ENCODE measurements at places on chromosomes 1 and 21.

GRCh38 chr1:246592695-246593094 is 26.4 kb downstream of the CNST start:
- no peak for DNase-seq

DNA sequence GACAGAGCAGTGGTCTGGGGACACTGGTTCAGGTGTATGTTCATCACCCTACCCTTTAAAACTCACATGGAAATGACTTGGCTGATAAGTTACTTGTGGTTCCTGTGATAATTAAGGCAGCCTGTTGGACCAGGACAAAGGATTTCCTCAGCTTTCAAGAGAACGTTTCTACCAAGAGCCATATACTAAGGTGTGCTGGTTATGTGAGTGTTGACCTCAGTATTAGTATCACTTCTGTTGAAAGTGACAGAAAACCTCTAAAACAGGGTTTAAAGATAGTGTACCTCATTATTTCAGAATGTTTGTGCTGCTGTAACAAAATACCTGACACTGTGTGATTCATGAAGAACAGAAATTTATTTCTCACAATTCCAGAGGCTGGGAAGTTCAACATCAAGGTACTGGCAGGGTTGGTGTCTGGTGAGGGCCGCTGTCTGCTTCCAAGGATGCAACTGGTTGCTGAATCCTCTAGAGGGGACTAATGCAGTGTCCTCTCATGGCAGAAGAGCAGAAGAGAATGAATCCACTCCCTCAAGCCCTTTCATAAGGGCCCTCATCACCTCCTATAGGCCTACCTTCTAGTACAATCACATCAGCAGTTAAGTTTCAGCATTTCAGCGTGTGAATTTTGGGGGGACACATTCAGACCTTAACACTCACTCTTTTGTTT is 54.9 kb downstream of the UCK2 start:
- no peak for DNase-seq

- DNase-seq: no peak
These were observed 139.8 kb upstream of the PTBP2 start for GRCh38 chr1:96581772-96582171.

GRCh38 chr1:210916548-210916947 is 217.4 kb downstream of the KCNH1 start:
- DNase-seq: no peak

GRCh38 chr21:14548779-14549178 is 2.7 kb upstream of the SAMSN1 start:
- no peak for DNase-seq

DNA sequence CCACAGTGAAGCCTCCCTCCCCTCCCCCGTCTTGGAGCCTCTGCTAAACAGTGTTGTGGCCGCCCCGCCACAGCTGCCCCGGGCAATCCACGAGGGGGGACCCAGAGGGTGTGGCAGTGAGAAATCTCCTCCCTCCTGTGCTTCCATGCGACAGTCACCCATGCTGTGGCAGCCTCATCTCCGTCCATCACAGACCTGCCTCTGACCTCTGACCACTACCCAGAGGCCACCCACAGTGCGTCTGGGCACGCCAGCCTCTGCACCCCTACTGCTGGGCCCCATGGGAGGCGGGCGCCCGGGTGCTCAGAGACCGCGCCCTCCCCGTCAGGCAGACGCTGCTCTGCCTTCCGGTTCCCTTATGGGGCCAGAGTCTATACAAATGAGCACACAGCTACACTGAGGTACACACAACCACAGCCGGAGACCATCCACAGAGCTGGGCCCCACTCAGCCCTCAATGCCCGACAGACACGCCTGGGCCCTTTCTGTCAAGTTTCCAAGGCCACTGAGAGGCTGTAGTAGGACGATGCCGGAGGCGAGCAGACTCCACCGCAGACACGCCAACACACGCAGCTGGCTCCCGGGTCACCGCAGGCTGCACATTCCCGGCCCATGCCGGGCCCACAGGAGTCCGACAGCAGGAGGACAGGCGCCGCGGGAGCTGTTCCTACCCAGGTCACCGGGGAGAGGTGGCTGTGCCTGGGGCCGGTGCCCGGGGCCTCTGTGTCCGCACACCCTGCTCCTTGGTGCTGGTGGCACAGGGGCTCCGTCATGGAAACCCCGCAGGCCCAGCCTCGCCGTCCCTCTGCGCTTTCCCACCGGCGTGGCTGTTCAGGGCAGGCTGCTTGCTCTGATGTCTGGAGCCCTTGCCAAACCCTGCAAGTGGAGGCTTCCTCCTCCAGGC is 23.9 kb upstream of the TMEM52 start:
- DNase-seq: no peak

GRCh38 chr1:50967416-50968157 is 2.5 kb upstream of the CDKN2C start:
- no peak for DNase-seq

GRCh38 chr1:106793651-106794050 is 262.8 kb upstream of the PRMT6 start:
- no peak for DNase-seq

DNA sequence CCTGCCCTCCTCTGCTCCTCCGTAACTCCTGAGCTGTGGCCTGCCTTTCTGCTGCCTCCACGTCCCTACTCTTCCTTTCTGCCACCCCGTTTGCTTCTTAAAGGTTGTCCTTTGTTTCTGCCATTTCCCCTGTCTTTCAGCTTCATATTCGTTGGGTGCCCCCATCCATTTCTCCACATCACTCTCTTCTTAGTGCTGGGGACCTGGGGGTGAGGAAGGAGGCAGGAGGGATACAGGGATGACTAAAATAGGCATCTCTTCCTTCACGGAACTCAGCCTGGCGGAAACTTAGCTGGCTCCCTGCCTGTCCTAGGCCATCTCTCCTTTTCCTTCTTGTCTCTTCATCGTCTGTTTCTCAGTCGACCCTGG is 67.0 kb upstream of the CD1D start:
- no peak for DNase-seq

DNA sequence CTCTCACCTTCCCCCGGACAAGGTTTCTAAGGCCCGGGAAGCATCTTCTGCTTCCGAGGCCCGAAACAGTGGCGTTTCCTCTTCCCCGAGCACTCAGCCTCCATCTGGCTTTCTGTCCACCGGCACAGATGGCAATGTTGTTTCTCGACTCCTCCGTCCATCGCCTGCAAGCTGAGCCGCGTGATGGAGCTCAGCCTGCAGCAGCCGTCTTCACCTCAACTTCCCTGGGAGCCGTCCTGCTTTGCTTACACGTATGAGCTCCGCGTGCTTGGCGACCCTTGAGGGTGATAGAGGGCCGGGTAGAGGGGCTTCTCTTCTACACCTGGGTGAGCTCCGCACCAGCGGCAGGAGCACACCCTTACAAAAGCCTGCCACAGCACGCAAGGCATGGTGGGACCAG is 80.4 kb downstream of the AJAP1 start:
- DNase-seq: no peak

GRCh38 chr21:41387042-41387819 is 25.4 kb downstream of the MX2 start:
- no peak for DNase-seq

DNA sequence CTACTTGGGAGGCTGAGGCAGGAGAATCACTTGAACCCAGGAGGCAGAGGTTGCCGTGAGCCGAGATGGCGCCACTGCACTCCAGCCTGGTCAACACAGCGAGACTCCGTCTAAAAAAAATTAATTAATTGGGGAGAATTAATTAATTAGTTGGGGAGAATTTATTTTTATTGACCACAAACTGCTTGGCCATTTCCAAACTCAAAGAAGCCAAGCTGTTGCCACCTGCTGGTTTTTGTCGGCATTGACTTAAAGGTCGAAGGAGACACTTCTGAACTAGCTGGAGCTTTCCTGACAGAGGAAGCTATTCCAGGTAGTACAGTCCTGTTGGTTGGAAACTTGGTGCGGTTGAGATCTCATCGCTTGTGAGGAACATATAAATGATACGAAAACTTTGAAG is 13.1 kb downstream of the MAP1LC3C start:
- DNase-seq: no peak

GRCh38 chr1:159953536-159954515 is at the start of gene SLAMF9:
Gene SLAMF9 (minus strand): TSS chr1:159954237. CDS start chr1:159954137, 100 bp downstream.
- no peak for DNase-seq

DNA sequence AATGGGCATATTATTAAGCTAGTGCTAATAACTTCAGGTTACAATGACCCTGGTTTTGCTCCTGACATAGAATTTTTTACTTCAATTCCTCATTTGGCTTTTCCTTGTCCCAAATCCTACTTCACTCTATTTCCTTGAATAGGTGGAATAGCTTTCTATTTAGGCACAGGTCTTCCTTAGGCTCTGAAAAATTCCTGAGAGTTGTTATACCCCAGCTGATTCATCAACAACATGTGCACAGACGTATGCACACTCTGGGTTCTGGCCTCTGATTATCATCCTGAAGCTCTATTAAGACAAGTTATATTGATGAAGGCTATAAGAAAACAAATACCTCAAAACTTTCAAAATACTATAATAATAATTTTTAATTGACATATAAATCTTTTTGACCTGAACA is 172.4 kb downstream of the NTMT2 start:
- DNase-seq: no peak

DNA sequence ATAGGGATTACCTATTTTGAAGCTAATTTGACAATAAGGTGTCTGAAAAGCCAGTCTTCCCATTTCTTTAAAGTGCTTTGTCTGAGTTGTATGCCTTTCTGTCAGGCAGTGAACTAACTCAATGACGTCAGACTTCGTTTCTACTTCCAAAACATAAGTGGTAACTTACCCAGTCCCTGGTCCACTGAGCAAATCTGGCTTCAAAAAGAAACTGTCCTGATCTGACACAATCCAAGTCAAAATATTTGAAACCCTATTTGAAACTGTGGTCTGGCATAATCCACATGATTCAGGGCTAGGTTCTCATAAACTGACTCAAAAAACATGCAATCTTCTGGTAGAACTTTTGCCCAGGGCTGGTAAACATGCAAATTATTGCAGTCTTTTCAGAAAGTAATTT is 34.0 kb downstream of the DIRAS3 start:
- DNase-seq: no peak

GRCh38 chr1:203301331-203301668 is 4.0 kb upstream of the BTG2 start:
- DNase-seq: no peak

DNA sequence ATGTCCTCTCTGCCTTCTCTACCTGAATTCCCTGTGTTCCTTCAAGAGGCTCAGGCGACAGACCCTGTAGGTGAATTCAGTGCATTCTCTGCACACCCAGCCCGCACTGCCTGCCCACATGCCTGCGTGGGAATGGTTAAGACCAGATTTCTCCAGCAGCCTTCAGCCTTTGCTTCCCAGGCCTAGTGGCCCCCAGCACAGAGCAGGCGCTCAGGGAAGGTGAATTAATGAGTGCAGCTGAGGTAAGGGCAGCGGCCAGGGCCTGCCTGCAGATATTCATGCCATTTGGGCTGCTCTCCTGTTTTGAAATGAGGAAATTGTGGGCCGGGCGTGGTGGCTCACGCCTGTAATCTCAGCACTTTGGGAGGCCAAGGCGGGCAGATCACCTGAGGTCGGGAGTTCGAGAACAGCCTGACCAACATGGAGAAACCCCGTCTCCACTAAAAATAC is 45.5 kb downstream of the IER5 start:
- no peak for DNase-seq

DNA sequence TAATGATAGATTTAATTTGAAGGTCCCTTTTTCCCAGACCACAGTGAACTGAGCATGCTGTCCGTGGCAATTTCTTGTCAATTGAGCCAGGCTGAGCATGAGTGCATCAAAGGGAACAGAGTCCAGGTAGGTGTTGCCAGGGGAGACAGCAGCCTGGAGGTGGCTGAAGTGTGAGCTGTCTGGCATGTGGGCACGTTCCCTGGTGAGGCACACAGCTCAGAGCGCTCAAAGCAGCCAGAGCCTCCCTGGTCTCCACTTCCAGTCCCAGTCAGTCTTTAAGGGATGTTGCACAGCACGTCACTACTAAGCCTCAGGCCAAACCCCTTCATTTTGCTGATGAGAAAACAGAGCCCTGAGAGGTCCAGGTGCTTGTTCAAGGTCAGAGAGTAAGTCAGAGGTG is 251.4 kb downstream of the MATN1 start:
- no peak for DNase-seq

DNA sequence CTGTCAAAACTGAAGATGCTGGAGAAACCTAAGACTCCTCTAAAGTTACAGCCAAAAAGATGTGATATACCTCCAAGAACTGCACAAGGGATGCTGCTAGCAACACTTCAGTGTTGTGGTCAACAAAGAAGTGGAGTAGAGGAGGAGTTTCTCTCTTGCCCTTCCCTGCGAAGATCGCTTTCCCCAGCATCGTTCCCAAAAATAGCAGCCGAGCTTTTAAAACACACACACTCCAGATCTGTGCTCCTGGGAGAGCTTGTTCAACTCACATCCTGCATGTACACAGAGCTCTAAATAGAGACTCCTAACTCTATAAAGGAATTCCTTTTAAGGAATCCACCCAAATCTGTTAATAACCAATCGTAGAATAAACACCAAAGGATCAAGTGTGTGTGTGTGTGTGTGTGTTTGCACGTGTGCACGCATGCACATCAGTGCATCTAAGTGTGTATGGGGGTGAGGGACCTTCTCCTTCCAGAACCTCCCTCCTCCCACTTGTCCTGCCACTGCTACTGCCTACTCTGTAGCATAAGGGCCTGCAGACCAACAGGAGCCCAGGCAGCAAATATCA is 58.5 kb downstream of the PSMG1 start:
- DNase-seq: no peak

GRCh38 chr1:6447818-6448748 is 17.9 kb downstream of the TNFRSF25 start:
- DNase-seq: no peak

GRCh38 chr1:79376106-79376505 is 369.6 kb upstream of the ADGRL4 start:
- DNase-seq: no peak

DNA sequence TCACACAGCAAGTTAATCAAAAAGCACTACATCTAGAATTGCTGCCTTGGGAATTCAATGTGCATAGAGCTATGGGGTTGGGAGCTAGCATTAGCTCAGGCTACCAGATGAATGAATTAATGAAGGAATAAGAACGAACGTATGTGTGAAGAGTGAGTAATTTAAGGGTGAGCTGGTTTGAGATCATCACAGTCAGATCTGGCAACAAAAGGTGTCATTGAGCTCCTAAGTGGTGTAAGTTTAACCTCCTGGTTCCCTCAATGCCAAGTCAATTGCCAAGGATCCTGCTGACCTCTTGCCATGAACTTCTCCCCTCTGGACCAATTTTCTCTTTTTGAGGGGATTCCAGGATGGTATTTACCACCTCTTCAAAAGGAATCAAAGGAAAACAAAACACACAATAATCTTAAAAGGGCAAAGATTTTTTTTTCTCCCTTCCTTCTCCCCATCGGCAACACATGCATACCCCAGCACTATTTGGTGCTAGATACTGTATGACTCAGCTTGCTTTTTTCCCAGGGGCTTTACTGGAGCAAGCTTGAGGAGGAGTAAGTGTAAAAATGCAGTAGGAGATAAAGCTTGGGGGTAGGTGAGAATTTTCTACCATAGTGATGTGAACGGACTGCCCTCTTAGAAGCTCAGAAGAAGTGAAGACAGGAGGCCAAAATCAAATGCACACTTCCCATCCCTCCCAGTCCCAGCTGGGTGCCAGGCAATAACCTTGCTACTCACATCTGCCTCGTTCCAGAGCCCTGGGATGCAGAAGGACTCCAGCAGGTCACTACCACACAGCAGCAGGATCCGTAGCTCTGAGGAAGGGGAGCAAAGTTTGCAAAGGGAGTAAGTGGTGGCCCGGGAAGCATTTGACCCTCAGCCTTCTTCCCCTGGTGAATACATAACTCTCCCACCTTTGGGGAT is 92.0 kb downstream of the LAMC2 start:
- no peak for DNase-seq

Data from stimulated activated CD4-positive, alpha-beta T cell treated with anti-CD3 and anti-CD28 coated beads, TNF-alpha, amount 100 ng/mL, for 48 hours (primary cell).